ENCODE measurements at places on chromosomes 4 and X.

DNA sequence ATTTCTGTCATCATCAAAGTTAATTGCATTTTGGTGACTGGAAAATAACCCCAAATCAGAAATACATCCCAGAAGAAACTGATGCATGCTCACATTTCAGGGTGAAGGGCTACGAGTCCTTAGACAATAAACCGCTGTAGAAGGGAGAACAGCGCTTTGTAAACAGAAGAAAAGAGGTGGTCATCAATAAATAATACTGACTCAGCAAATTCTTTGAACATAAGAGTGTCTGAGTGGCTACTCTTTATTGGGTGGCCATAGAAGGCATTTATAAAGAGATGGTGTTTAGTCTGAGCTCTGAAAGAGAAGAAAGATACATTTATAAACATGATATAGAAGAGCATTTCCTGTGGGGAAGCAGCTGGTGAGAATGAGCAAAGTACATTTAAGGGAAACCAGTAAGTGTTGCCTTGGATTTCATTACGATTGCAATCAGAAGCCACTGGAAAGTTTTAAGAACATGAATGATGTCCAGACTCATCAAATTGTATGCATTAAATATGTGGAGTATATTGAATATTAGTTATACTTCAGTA, 246.9 kb upstream of the GIMD1 start:
- no peak for DNase-seq

DNA sequence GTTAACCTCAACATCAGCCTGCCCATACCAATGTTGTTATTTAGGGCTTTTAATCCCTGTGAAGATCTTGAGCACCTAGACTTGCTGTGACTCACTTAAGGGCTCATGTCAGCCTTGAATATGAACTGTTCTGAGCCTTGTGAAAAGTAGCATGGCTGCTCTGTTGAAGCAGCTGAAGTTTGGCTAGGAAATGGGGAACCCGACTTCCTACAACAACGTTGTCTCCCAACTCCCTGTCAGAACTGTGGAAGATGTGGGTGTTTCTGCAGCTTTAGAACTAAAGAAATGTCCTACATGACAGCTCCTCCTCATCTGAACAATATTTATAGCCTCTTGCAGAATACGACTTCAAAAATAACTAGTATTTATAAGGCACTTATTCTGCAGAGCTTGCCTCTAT, 27.5 kb downstream of the STOX2 start:
- DNase-seq, result no peak

DNA sequence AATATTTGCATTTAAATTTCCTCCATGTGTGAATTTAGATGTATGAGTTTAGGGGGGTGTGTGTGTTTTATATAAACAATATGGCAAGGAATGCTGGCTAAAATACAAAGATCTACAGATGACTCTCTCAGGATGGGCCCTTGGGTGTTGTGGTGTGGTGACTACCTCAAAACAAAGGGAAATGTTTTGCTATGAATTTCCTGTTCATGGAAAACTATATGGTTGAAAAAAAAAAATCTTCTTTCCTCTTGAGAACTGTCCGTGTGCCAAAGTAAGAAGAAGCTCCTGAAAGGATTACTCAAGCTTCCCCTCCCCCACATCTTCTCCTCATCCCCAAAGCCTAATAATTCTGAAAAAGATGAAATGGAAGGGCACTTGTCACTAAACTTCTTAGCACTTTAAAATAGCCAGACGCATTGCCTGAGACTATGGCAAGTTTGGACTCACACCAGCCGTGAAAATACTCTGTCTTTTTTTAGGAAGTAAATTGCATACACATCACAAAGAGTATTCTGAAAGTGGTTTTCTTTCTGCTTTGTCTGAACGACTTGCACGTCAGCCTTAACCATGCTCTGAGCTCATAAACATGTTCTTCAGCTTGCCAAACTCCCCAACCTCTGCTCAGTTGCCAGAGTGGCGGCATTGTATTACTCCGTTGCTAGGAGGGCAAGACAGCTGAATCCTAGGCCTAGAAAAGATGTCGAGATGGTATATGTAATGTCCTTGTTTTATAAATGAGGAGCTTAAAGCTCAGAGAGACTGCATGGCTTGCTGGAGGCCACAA, 250.4 kb upstream of the JADE1 start:
- DNase-seq, result no peak

GRCh38 chr4:94446386-94446785, 5.4 kb upstream of the PDLIM5 start:
- no peak for DNase-seq

DNA sequence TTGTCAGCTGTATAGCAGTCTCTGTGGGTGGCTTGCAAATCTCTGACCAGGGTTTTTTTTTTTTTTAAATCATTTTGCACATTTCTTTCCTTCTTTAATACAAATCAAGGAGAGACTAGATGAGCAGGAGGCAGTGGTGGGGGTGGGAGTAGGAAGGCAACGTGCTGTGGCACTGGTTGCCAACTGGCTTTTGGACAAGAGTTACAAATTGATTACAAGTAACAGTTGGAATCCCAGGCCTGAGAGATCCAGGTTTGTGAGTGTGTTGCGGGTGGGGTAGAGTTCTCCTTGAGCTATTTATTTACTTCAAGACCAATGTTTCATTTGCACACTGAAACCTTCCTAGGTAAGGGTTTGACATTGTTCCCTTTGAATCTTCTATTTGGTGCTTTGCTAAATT, 325.3 kb downstream of the AFF2 start:
- DNase-seq, result no peak

DNA sequence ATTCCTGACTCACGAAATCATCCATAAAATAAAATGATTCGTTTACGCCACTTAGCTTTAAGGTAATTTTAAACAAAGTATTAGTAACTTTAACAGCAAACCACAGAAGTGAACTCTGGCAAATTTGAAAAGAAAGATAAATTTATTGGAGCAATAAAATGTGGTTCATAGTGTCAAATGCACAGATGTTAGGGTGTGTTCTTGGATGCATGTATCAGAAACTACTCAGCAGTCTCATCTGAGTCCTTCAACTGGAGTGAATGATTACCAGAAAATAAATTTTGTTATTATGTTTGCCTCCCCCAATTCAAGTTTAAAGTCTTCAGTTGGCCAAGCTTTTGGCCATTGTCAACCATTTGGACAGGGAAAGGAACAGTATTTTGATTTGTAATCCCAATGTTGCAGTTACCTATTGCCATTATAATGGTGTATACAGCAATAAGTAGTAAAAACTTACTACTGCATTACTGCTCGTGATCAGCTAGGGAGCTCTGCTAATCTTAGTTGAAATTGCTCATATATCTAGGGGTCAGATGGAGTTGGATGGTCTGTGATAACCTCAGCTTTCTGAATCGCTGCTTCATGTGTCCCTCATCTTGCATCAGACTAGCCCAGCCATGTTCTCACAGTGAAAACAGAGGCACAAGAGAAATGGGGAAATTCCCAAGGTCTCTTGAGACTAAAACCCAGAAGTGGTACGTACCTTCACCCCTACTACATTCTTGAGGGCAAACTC, 254.6 kb upstream of the KCNIP4 start:
- DNase-seq, result no peak

DNA sequence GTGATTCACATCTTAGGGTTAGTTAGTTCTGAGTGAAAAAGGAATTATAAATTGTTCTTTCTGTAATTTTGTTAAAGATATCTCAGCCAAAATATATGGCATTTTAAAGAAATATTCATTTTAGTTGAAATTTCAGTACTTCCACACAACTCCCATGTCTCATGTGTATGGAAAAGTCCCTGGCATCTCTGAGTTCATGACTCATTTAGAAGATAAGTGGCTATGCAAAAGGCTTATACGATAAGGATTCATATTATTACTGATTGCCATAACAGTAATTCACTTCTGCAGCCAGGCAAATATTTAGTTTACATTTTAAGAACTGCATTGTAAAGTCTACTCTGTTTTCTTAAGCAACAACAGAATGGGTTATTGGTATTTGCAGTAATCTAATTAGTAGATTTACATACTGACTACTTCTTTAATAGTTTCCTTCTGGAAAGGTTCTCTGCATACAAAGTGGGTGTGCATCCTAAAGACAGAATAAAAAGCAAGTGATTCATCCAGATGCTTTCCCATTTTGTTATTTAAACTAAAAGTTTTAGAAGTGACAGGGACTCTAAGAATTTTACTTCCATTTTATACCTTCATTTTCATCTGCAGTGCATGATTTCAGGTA, 682.4 kb upstream of the PABPC4L start:
- DNase-seq, result no peak

GRCh38 chr4:76023389-76023788, at the start of gene CXCL10:
Gene CXCL10, minus strand, starts transcription at chr4:76023497. Its CDS starts 66 bp downstream, at chr4:76023431.
- no peak for DNase-seq

DNA sequence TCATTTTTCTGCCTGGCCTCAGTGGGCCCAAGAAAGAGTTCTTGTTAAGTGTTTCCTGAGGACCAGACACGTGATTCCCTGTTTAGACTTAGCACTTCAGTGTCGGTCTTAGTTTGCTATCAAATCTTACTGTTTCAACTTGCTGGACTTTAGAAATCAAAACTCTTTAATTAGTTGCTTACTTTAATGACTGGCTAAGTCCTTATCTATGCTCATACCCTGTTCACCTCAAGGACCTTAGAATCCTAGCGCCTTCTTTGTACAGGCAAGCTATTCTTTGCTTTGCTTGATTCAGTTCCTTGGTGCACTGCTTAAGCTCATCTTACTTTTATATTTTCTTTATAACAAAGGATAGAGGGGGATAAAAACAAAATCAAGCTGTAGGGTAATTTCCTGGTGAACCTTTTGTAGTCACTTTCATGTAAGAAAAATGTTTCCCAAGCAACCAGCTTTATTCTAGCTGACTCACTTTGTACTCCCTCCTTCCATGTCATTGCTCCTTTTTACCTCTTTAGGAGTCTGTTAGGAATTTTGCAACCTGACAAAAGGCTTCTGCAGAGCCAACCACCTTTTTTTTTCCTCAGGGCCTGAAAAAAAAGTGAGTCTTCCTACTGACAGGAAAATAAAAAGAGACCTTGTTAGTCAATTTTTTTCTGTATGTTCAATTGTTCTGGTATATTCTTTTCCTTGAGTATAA, 14.7 kb downstream of the WDR44 start:
- no peak for DNase-seq

DNA sequence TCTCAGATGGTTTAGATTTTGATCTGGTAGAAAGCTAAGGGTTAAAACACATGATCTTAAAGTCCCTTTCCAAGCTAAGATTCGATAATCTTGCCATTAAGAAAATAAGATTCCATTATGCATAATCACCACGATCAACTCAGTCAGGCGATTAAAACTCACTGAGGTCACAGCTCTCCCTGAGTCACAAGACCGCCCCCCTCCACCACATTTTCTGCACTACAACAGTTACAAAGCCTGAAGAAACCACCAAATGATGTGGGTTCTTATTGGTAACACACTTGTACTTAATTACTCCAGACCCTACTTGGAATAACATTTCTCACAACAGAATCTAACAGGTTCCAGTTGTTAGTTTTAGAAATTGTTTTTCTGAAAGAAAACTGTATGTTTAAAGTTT, 62.8 kb downstream of the SH3KBP1 start:
- peak; percentile 52 for DNase-seq

DNA sequence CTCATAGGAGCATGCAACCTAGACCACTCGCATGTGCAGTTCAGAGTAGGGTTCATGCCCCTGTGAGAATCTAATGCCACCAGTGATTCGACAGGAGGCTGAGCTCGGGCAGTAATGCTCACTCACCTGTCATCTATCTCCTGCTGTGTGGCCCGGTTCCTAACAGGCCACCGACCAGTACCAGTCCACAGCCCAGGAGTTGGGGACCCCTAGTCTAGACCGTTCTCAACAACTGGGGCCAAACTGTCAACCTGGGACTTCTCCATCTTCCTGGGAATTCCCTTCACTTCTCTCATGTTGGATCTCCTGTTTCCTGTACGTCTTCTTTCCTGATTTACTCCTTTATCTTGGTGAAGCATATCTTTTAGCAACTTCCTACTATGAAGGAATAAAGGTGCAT, 79.4 kb upstream of the HELT start:
- no peak for DNase-seq

- DNase-seq, result no peak
These were observed 633.4 kb downstream of the CENPC start for GRCh38 chr4:66911880-66912279.

GRCh38 chr4:87530868-87531267, 1.7 kb upstream of the SPARCL1 start:
- peak; percentile 47 for DNase-seq

GRCh38 chr4:83389756-83390505, 55.3 kb upstream of the HPSE start:
- DNase-seq, result no peak

- no peak for DNase-seq
These were observed 488.2 kb downstream of the GRID2 start for GRCh38 chr4:92791871-92792440.

GRCh38 chrX:805103-805670, 174.6 kb downstream of the SHOX start:
- no peak for DNase-seq

GRCh38 chrX:13845721-13846378, 29.0 kb upstream of the GPM6B start:
- no peak for DNase-seq

- no peak for DNase-seq
These were observed 34.1 kb downstream of the CNKSR2 start for GRCh38 chrX:21408307-21408706.

DNA sequence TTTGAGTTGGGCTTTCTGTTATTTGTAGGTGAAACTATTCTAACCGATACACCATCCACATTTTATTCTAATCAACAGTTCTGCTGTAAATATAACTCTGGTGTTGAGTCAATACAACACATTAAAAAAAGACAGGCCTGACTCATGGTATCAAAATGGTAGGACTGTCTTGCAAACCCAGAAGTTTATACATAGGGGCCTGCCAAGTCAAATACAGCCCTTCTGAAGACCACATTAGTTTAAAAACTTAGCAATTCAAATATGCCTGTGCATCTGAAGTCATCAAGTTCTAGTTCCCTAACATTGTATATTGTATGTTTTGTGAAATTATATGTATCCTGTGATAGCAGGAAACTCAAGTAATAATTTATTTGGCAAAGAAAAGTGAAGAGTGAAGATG, 24.4 kb upstream of the PDE5A start:
- DNase-seq, result peak; percentile 20

GRCh38 chr4:98645527-98645926, 12.9 kb downstream of the TSPAN5 start:
- no peak for DNase-seq

DNA sequence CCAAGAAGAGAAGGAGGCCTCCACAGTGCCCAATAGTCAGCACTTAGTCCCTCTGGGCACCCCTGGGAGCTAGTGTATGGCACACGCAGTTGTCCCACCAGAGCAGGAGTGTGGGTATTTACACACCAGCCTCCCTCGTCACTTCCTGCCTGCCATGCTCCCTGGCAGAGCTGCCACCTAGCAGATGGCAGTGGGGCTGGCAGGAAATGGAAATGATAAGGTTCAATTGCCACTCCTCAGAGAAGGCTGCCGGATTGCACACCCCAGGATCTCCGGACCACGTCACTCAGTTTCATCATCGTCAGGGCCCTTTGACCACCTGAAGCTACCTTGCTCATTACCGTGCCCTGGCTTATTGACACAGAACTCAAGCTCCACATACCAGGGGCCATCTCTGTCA, 173.3 kb upstream of the PSAPL1 start:
- no peak for DNase-seq

- DNase-seq, result no peak
These were observed 88.5 kb downstream of the FAM193A start for GRCh38 chr4:2624782-2625530.
